ENCODE measurements at places on chromosomes 3 and 15. TPM values are rescaled to one million over a fixed set of nuclear protein-coding genes. Genes with fewer than 3 reads are reported as not detected.

Gene CFAP100
- 0.46 TPM for polyA plus RNA-seq

Gene TTLL13
- polyA plus RNA-seq = 0.37 TPM

Gene RARRES1
- polyA plus RNA-seq = 24.0 TPM

Gene ADAMTSL3
- 6.7 TPM for polyA plus RNA-seq

Gene FES
- polyA plus RNA-seq = 13.0 TPM

Gene SGO1
- 8.9 TPM for polyA plus RNA-seq

- DNase-seq = no peak
These were observed 26.4 kb downstream of the LNP1 start for GRCh38 chr3:100427699-100428098.

DNA sequence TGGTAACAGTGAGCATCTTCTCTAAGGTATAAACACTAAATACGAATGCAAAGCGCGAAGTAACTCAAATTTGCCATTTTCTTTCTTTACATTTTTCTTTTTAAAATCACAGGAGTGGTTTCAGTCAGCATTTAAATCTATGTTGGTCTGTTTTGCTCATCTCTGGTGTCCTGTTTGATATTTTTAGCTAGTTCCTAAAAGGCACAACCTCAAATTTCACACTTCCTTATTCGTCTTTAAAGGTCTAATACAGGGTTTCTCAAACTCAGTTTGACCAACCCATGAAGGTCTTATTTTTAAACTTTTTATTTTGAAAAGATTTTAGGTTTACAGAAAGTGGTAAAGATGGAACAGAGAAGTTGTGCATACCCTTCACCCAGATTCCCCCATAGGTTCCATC lies 201.1 kb downstream of the MAGI1 start:
- no peak for DNase-seq

GRCh38 chr3:196274585-196274984 lies 12.9 kb downstream of the PCYT1A start:
- no peak for DNase-seq

DNA sequence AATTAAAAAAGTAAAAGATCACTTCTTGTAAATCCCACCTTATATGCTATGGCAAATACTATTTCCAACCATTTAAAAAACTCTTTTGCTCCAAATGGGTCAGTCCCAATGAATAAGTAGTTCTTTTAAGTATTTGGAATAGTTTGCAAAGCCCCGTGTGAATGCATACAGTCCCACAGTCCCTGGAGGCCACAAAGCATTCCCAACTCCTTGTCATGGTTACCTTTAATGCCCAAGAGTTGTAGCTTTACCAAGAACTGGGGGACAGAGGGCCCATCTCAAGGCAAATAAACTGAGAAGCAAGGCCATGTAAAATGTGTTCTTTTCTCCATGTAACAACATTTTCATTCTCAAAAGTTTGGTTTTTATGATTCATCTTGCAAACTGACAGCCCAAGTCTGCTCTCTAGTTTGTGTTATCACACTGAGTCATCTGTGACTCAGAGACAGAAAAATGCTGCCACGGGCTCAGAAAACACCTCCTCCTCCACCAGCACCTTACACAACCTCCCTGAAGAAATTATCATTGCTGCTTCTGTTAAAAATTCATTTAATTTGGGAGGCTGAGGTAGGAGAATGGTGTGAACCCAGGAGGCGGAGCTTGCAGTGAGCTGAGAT lies 336.2 kb downstream of the ERC2 start:
- DNase-seq = no peak

- no peak for DNase-seq
These were observed 1.2 kb downstream of the ROBO2 start for GRCh38 chr3:77040926-77041722.

- DNase-seq = no peak
These were observed 70.4 kb downstream of the GJD2 start for GRCh38 chr15:34684351-34684750.
